ENCODE measurements at places on chromosomes 7 and 10.

DNA sequence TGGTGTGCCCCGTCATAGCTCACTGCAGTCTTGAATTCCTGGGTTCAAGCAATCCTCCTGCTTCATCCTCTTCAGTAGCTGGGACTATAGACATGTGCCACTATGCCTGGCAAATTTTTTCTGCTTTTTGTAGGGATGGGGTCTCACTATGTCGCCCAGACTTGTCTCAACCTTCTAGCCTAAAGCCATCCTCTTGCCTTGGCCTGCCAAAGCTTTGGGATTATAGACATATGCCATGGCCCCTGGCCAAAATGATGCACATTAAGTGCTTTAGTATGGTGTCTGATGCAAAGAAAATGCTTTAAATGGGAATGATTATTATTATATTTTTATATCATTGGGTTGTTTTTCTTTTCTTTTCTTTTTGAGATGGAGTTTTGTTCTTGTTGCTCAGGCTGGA, 33.2 kb upstream of the VCL start:
- DNase-seq: no peak

DNA sequence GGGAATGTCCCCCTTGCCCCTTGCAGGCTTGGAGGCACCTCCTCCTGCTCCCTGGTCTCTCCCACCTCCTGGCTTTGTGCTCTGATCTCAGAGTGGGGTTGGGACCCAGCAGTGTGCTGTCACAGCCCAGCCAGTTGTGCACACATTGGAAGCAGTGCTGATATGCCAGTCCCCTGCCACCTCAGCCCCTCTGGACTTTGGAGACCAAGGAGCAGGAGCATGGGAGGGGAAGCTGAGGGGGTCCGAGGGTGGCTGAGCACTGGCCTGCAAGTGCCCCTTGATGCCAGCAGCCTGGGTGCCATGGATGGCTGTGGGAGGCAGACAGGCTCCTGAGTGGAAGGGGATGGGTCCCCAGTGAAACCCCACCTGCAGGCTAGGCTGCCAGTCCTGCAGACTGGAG, 235.4 kb downstream of the ZNF716 start:
- no peak for DNase-seq

DNA sequence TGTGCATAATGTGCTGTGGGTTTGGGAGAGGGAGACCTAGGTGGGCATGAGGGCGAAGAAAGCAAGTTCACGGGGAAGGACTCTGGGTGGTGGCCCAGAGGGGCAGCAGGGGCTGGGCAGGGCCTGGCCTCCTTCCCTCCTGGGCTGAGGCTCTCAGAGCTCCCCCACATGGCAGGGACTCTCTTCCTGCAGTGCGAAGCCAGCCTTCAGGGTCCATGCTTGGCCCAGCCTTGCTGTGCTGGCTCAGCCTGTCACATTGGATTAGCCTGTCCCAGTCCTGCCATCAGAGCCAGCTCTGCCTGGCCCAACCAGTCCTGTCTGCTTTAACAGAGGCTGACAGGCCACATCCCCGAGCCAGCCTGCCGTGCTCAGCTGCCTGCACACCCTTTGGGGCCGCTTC, 20.4 kb upstream of the ZNF488 start:
- no peak for DNase-seq

DNA sequence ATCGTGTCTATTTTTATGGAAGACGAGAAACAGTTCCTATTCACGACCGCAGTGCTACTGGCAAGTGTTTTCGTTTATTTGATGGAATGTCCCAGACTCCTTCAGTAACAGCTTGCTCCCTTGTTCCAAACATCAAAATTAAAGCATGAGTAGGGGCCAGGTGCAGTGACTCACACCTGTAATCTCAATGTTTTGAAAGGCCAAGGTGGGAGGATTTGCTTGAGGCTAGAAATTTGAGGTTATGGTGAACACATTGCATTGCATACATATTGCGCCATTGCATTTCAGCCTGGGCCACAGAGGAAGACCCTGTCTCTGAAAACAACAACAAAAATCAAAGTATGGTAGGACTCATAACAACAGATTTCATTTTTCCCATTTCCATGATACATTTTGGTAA, 22.8 kb downstream of the PTTG1IP2 start:
- no peak for DNase-seq

- no peak for DNase-seq
These were observed 108.6 kb downstream of the SEMA3A start for GRCh38 chr7:84085998-84086397.

GRCh38 chr10:22615819-22616499, 98.4 kb downstream of the PIP4K2A start:
- DNase-seq: no peak

DNA sequence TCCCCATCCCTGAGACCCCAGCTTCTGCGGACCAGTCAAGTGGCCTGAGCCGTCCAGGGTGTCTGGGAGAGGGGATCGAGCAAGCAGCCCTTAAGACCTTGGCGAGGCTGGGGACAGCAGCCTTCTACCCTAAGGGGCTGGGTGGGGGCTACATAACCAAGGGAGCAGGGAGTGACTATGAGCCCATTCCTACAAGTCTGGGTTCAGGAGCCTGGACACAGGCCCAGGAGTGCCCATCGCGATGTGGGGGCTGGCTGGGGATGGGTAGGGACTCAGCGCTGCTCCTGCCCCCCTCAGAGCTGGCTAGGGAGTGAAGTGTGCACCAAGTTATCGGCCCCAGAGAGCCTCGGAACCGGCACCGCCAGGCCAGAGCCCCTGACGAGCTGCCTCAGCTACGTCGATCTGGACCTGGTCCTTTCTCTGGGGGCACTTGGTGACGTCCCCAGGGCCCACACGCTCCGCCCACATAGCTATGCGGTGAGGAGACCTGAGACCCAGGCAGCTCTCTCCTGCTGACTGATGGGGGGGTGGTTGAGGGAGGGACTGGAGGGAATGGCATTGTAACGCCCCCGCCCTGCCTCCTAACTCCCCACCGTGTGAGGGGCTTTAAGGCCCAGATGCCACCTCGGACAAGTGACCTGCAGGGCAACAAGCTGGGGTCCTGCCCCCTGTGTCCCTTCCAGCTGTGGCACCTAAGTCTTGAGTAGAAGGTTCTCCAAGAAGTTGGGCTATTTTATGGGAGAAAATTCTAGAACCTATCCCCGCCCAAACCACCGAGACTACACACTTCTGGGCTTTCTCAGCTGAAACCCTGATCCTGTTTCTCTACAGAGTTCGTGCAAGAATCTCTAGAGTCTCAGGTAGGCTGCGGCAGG, 2.5 kb downstream of the SAP25 start:
- DNase-seq: peak; percentile 51

DNA sequence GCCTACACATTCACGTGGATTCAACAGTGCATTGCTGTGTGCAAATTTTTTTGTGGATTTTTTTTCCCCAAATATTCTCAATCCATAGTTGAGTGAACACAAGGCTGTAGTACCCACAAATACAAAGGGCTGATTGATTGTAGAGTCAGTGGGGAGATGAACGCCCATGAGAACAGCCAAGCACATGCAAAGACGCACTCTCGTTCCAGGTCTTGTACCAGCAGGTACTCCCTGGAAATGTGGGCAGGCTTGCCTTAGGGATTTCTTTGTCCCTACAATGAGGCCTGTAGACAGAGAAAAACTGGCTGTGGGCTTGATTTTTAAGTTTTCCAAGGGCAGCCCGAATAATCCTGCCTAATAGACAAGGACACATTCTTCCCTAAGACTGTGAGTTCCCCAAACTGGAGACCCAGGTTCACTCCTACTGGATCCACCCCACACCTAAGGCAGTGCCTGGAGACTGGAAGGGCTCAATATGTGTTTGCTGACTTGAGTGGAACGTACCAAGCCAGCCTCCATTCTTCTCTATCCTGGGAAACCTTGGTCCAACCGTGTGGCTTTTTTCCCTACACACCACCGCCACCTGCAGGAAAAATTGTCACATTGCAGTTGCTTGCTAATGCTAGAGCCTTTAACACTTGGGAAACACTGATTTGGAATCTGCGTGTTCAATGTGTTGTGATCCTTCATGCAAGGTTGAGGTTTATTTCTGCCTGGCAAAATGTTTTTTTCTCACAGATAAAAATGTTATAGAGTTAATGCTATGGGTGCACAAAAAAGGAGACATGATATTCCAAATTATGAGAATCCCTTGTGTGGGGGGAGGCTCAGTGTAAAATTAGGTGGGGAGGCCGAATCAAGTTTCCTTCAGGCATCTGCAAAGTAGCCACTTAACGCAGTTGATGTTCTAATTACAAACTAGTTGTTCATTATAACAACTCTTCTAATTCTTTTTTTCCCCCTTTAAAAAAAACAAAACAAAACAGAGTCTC, 49.3 kb downstream of the PPP1R17 start:
- DNase-seq: peak; percentile 78

GRCh38 chr10:97333601-97334369, 744 bp downstream of the FRAT2 start:
- peak; percentile 54 for DNase-seq

GRCh38 chr7:55794527-55794926, 68.0 kb downstream of the SEPTIN14 start:
- no peak for DNase-seq

GRCh38 chr7:100154651-100155491, 3.7 kb downstream of the TRAPPC14 start:
- no peak for DNase-seq

DNA sequence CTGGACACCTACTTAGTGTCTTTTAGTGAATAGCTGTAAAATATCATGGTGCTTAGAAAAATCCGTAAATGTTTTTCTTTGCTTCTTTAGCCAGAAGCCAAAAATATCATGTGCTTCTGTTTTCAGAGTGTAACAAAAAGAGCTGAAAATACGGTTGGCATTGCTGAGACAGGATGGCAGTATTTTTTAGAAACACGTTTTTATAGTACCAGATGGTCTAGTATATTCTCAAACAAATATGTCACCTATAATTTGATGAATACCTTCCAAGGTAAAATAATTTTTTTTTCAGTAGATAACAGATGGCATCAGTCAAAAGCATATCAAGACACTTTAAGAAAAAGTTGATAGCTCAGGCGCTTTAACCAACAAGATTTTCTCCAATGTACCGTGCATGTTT, 326.6 kb downstream of the PHF14 start:
- no peak for DNase-seq

GRCh38 chr7:158443688-158444483, 143.7 kb downstream of the PTPRN2 start:
- DNase-seq: no peak

DNA sequence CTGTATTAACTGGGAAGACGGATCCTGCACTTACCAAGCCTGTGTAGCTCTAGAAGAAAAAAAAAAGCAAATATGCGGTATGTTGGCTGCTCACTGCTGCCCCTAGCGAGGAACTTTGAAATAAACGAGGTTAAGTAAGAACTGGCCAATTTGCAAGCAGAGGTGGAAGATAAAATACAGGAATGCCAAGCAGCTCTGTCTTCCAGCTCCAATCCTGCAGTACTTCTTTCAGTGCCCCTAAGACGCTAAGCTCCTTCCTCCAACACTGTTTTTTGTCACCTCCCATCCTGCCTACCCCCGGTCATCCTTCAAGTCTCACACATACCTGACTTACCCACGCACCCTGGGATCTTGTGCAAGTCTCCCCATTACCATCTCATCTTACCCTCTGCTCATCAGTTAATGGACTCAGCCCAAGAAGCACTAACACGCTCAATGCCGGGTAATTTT, 809 bp downstream of the C10orf143 start:
- DNase-seq: peak; percentile 79

- peak; percentile 74 for DNase-seq
These were observed at the start of gene CDK13 for GRCh38 chr7:39949971-39950472. TSS of gene CDK13 (plus strand) at chr7:39950256. CDS start at chr7:39950642, 386 bp downstream.

GRCh38 chr10:95221124-95221523, 27.1 kb downstream of the ACSM6 start:
- DNase-seq: no peak

DNA sequence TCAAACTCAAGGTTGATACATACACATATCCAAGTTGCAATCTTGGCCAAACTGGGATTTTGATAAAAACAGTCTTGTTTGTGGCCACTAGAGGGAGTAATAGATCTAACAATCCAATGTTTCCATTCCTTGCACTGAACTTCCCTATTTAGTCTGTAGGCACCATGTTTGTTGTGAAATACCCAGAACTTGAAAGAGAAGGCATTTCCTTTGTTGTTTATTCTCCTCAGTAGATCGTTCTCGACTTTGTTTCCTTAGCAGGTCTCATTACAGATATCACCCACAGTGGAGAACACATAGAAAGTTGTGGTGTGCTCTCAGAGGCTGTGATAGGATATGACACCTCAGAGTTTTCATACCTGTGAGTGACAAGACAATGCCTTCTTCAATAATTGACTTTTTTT, 70.3 kb upstream of the MXI1 start:
- DNase-seq: no peak

DNA sequence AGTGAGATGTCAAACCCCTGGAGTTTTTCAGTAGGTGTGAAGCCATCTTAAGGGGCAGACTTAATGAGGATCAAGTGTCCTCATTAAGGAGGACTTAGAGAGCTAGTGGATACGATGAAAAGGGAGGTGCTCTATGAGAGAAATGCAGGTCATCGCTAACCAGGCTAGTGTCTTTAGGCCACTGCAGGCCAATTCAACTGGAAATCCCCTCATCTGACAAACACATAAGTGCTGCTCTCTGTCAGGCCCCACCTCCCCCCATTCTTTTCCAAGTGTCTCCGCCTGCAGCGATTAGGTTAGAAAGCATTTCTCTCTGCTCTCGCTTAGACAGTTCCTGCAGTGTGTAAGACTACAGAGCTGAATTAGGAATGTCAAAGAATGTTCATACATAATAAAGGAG, 33.7 kb downstream of the RBM28 start:
- no peak for DNase-seq

DNA sequence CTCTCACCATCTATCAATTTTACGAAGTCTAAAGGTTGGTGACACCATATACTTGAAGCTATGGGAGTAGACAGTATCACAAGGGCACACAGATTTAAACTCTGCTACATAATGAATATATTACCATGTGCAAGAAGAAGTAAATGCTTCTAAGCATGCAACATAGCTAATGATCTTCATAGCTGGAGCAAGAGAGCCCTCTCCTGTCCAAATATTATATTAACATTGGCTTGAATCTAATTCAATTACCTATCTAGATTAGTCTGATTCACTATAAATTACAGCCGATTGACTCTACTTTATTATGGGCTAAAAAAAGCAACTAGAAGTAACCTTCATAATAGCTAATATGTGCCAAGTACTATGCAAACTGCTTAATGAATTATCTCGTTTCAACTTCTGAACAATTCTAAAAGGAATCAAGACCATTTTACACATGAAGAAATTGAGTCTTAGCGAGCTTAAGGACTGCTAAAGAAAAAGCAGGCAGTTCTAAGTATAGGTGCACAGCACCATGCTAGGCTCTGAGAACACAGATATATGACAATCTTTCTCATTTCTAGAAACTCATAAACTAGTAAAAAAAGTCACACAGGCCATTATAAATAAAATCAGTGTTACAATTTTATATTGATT, 21.9 kb downstream of the FRA10AC1 start:
- no peak for DNase-seq

- peak; percentile 89 for DNase-seq
These were observed 79.7 kb downstream of the DLG5 start for GRCh38 chr10:77846718-77847311.

DNA sequence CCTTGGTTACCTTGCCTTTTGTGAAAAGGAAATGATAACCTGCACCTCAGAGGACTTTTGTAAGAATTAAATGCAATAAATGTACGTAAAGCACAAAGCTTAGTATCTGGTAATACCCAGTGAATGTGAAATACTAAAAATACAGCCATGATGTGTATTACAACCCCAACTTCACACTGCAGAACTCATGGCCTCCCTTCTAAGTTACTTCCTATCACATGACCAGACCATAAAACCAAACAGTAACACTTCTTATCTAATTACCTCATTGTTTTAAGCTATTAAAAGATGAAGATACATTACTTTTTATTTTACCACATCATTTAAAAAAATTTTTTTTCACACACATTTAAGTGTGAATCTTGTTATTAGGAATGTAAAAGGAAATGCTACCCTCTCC, 29.0 kb downstream of the VPS41 start:
- no peak for DNase-seq
